EH (cell line): ENCODE measurements at places on chromosomes 4 and X.

DNA sequence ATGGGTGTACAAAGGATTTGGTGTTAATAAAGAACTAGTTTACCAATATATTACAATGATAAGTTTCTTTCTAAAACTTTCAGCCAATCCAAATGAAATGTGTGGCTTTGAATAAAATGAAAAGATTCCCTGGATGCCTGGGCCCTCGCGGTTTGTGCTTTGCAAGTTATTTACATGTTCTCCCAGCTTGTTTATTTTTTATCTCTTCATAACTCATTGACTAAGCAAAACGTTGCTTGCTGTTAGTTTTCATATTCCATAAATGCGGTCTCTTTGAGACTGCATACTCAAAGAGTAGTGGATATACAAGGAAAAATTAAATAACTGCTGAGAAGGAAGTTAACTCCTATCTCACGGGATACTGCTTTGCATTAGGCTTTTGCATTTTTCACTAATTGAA lies 26.0 kb downstream of the FHDC1 start:
- DNase-seq: no peak

DNA sequence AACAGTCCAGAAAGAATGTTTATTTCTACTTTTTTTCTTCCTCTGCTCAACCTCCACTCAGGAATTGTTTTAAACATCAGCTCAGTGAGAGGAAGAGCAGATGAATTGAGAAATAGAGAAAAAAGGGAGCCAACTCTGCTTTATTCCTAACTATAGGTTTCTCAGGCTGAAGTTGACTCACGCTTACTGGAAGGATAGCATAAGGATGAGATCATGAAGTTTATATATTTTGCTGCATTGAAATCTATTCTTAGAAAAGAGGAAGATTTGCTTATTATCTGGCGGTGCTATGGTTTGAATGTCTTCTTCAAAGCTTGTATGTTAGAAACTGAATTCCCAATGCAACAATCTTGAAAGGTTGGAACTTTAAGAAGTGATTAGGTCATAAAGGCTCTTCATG lies 1673.4 kb upstream of the PCDH7 start:
- DNase-seq: peak; percentile 73

DNA sequence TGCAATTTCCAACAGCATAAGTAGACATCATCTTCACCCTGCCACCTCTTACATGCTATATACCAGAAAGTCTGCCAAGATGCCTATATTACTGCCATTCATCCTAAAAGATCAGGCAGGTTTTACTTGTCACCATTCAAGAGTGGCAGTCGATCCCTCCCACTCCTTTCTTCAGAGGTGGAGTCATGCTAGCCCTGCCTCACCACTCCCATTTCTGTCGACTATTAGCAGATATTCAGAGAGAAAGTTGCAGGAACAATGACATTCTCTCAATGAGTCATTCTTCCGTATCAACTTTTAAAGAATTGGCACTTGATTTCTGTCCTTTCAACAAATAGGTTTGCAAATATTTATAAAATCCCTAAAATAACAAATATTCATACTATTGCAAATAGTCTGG lies 1060.1 kb downstream of the ADGRL3 start:
- no peak for DNase-seq

GRCh38 chrX:129534816-129535578 lies 5.1 kb upstream of the OCRL start:
- peak; percentile 62 for DNase-seq

GRCh38 chr4:140252742-140253555 lies 99.0 kb upstream of the MAML3 start:
- peak; percentile 64 for DNase-seq

DNA sequence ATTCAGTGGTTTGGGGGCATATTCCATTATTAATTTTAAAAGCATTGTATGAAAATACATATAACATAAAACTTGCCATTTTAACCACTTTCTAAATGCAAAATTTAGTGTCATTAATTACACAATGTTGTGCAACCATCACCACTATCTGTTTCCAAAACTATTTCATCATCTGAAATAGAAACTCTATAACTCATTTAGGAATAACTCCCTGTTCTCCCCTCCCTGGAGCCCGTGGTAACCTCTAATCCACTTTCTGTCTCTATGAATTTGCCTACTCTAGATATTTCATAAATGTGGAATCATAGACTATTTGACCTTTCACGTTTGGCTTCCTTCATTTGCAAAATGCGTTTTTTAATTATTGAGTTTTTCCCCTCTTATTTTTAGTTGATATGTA lies 101.4 kb upstream of the GPC4 start:
- no peak for DNase-seq

DNA sequence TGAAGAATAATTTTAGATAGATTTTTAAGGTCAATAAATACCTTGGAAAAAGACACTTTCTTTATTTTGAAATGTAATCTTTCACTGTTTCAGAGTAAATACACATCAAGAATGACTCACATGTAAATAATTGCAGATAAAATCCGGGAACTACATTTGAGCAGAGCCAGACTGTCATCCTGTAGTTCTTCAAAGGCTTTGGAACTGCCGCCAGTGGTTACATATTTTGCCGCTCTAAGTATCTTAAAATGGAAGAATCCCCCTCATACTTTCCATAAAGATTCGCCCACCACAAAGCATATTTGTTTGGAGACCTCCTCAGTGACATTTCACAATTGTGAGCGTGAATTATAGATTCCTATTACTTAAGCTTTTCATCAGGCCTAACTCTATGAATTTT lies 607.8 kb upstream of the ZFP42 start:
- DNase-seq: peak; percentile 55

GRCh38 chr4:181952478-181952877 lies 290.7 kb upstream of the TENM3 start:
- peak; percentile 96 for DNase-seq

- peak; percentile 22 for DNase-seq
These were observed 108.8 kb downstream of the NFKB1 start for GRCh38 chr4:102610007-102610406.

DNA sequence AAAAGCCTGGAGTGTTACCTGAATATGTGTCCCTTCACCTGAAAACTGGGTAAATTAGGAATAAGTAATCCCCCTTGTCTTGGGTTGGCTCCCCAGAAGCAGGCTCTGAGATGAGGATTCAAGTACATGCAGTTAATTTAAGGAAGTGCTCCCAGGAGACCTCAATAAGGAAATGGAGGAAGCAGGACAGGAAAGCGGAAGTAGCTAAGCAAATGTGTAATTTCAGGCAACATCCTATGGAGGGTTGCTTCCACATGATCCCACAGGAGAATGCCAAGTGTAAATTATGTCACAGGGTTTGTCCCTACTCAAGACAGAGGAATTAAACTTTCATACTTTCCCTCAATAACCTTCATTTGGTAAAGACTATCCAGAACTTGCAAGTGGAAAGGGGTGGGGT lies 48.1 kb upstream of the ARHGEF6 start:
- DNase-seq: no peak

DNA sequence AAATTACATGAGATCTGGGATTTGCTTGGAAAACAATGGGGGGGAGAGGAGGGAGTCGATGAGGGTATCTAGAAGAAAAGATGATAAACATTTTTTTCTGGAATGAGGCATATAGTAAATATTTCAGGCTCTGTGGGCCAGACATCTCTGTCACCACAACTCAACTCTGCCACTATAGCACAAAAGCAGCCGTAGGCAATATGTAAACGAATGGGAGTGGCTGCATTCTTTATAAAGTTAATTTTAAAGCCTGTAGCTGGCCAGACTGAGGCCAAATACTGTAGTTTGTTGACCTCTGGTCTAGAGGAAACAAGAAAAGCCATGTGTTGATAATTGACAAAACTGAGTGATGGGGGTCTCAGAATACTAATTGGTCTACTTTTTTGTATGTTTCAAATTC lies 14.1 kb upstream of the TCEANC start:
- peak; percentile 26 for DNase-seq

DNA sequence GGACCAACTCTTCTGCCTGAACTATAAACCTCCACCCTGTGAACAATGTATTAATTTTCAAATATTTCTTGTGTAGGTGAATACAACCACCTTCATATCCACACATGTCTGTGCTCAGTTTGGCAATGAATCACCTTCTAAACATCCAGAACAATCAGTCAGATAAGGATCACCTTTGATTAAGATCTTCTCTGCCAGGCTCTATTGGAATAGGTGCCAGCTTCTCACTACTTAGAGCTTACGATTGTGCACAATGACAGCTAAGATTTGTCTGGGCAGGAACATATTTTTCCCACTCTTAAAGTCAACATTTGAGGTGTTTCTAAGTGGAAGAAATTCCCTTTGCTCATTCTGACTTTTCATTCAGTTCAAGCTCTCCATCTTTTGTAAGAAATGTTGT lies 237.2 kb downstream of the IL1RAPL2 start:
- DNase-seq: no peak

- peak; percentile 29 for DNase-seq
These were observed 82.8 kb downstream of the CCKAR start for GRCh38 chr4:26407476-26407875.
